ENCODE measurements at places on chromosomes 6 and 20.

DNA sequence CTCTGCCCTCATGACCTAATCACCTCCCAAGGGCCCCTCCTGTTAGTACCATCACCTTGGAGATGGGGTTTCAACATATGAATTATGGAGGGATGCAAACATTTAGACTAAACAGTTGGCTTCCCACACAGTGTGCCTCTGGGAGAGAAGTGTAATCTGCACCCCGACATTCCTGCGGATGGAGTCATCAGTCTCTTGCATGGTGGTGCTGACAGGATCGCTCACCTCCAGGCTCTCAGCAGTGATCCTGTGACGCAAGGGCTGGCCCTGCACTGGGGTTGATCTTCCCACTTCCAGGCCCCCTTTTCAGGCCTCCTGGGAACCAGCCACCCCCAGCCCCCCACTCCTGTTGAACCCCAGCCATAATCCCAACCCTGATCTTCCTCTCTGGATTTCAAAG, 16.0 kb upstream of the PI16 start:
- DNase-seq, result no peak
- H3K4me1 ChIP-seq, result no peaks in the 10 kb centered on the region
- H3K4me3 ChIP-seq, result no peak overlapping the region
- peaks cover 7% of the 10 kb centered on the region for H3K27me3 ChIP-seq

DNA sequence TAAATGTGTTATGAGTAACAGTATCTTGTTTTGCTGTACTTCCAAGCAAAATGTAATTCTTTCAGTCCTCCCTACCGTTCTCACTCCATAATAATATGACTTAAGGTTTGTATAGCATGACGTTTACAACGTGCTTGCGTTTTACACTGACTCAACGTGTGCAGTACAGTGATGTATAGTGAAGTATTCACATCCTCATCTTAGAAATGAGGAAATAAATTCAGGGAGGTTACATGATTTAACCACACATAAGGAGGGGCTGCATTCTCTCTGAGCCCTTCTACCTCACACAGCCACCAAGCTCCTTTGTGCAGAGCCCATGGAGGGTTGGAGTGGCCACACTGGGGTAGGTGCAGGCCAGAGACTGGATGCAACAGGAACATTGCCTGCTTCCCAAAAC, 164.5 kb downstream of the MTHFD1L start:
- H3K4me1 ChIP-seq, result peaks cover 3% of the 10 kb centered on the region
- DNase-seq, result no peak
- no peak overlapping the region for H3K27ac ChIP-seq

DNA sequence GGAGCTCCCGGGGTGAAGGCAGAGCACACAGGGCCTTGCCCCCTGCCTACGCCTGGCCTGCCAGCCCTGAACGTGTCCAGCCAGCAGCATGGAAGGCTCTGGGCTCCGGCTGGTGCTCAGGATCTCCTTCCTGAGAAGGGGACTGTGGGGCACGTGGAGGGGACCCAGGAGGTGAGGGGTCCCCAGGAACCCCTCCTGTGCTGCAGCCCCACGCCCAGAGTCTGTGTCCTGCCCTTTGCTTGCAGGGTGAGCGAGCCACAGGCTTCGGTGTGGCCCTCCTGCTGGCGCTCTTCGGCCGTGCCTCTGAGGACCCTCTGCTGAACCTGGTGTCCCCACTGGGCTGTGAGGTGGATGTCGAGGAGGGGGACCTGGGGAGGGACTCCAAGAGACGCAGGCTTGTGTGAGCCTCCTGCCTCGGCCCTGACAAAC, 22.3 kb downstream of the NPEPL1 start:
- H3K36me3 ChIP-seq, result no peaks in the 10 kb centered on the region
- DNase-seq, result peak; percentile 3
- H3K4me3 ChIP-seq, result no peak overlapping the region
- H3K4me1 ChIP-seq, result no peaks in the 10 kb centered on the region
- H3K27ac ChIP-seq, result no peak overlapping the region

GRCh38 chr20:50368386-50368785, 141.8 kb upstream of the PTPN1 start:
- no peak overlapping the region for H3K27ac ChIP-seq
- H3K4me1 ChIP-seq, result peaks cover 11% of the 10 kb centered on the region

GRCh38 chr6:42436825-42437224, 14.9 kb downstream of the TRERF1 start:
- H3K27me3 ChIP-seq, result no peaks in the 10 kb centered on the region
- H3K4me3 ChIP-seq, result no peak overlapping the region
- H3K36me3 ChIP-seq, result peaks cover 22% of the 10 kb centered on the region
- no peak overlapping the region for H3K27ac ChIP-seq
- DNase-seq, result no peak
- peaks cover 38% of the 10 kb centered on the region for H3K4me1 ChIP-seq

DNA sequence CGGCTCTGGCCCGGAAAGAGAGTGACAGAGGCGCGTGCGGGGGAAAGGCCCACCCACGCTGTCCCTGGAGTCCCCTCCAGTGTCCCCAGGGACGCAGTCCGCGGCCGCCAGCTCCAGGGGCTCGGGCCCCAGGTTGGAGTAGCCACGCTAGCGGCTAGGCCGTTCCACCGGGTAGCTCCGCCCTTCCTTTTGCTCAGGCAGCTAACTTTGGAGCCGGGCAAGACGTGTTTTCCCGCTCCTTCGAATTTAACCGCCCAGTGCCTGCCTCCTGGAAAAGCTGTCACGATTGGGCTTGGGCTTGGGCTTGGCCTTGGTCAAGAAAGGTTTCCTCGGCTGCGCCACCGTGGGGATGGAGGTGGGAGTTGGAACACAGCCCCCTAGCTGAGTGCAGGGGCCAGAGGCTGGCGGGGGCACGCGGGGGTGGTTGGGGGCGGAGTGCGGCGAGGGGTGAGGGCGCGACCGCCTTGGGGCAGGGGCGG, 4.7 kb downstream of the LINC00237 start:
- peaks cover 32% of the 10 kb centered on the region for H3K4me1 ChIP-seq
- peaks cover 72% of the 10 kb centered on the region for H3K27me3 ChIP-seq
- peak; percentile 25 for DNase-seq
- no peak overlapping the region for H3K27ac ChIP-seq

DNA sequence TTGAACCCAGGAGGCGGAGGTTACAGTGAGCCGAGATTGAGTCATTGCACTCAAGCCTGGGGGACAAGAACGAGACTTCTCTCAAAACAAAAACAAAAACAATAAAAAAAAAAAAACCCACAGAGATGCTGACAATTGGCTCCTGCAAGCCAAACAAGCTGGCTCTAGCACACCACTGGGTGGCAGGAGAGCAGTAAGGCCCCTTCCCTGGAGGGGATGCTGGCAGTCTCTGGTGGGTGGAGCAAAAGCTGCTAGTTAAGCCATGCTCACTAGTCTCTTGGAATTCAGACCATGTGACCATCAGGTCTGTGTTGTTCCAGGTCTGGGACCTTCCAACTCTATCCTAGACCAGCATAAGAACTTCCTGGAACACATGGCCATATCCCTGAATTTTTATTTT, 18.9 kb upstream of the DSN1 start:
- no peak overlapping the region for H3K27ac ChIP-seq
- H3K4me3 ChIP-seq, result no peak overlapping the region
- peak; percentile 23 for DNase-seq
- no peaks in the 10 kb centered on the region for H3K36me3 ChIP-seq

GRCh38 chr6:92159046-92159445, 1260.3 kb downstream of the EPHA7 start:
- no peak overlapping the region for H3K4me3 ChIP-seq
- H3K27ac ChIP-seq, result no peak overlapping the region
- no peaks in the 10 kb centered on the region for H3K36me3 ChIP-seq
- H3K27me3 ChIP-seq, result no peaks in the 10 kb centered on the region
- DNase-seq, result no peak
- no peaks in the 10 kb centered on the region for H3K4me1 ChIP-seq

DNA sequence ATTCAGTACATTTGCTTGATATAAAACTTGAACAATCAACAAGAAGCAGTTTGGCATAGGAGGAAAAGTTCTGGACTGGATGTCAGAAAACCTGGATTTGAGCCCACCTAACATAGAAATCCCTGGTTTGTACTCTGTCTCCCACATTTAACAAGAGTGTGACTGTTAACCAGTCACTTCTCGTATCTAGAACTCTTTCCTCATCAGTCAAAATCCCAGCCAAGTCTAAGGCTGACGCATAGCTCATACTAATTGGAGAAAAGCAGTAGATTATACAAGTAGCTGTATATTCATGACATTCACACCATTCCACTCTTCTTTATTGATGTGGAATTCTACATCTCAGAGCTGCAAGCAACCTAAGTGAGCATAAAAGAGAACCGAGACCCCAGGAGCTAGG, 222.7 kb downstream of the PHACTR1 start:
- H3K27me3 ChIP-seq, result peaks cover 12% of the 10 kb centered on the region
- H3K36me3 ChIP-seq, result no peaks in the 10 kb centered on the region

DNA sequence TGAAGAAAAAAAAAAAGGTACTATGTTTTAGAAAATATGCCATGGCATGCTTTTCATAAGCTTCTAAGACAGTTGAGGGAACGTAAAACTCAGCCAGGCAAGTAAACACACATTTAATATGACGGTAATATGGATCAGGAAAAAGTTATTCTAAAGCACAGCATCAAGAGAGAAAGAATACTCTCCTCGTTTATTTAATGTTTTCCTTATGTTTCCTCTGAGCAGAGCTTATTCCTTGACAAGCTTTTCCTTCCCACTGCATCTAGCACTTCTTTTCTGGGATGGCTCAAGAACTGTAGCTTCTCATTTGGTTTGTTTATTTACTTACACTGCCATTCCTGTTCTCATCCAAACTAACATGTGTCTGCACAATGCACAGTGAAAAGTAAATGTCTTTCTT, 2.7 kb upstream of the RSPO3 start:
- no peak overlapping the region for H3K4me3 ChIP-seq
- no peak for DNase-seq
- H3K36me3 ChIP-seq, result no peaks in the 10 kb centered on the region
- H3K27me3 ChIP-seq, result peaks cover 39% of the 10 kb centered on the region
- H3K4me1 ChIP-seq, result peaks cover 15% of the 10 kb centered on the region

DNA sequence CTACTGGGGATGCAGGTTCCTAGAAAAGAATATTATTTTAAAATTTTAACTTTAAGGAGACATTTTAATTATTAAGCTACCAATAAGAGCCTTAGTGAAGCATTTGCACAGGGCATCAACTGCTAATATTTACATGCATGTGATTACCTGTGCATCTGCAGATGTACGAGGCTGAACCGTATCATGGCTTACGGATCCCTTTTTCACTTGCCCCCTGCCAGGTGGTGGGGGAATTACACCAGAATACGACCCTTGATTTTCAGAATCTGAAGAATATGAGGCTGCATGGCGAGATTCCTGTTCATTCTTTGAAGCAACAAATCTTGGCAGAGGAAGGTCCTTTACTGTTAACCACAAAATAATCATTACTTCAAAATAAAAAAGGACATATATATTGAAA, 42.7 kb downstream of the REPS1 start:
- DNase-seq, result no peak
- no peaks in the 10 kb centered on the region for H3K27me3 ChIP-seq
- peaks cover 48% of the 10 kb centered on the region for H3K4me1 ChIP-seq
- H3K4me3 ChIP-seq, result no peak overlapping the region
- H3K27ac ChIP-seq, result peak overlapping the region; percentile 49

- H3K4me3 ChIP-seq, result no peak overlapping the region
- H3K27ac ChIP-seq, result no peak overlapping the region
- peaks cover 11% of the 10 kb centered on the region for H3K4me1 ChIP-seq
- peaks cover 6% of the 10 kb centered on the region for H3K27me3 ChIP-seq
These were observed 172.1 kb downstream of the BMP7 start for GRCh38 chr20:57094252-57094891.

DNA sequence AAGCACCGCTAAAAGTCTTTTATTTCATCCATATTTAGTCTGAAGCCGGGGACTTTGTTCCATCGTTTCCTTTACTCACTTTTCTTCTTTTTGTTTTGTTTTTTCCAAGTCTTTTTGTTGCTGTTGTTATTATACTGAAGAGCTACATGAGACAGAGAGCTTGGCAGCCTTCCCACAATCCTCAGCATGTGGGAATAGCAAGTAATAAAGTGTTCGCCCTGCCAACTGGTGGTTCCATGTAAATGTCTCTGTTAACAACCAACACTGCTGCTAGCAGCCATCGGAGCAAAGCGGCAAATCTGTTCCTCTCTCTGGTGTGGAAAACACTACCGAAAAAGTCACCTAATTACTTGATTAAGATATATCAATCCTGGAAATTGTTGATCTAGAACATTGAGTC, 437.8 kb upstream of the ID4 start:
- H3K27ac ChIP-seq, result no peak overlapping the region
- no peaks in the 10 kb centered on the region for H3K27me3 ChIP-seq
- no peaks in the 10 kb centered on the region for H3K4me1 ChIP-seq
- peaks cover 1% of the 10 kb centered on the region for H3K36me3 ChIP-seq

- H3K27me3 ChIP-seq, result no peaks in the 10 kb centered on the region
- peaks cover 21% of the 10 kb centered on the region for H3K36me3 ChIP-seq
- no peak for DNase-seq
- peaks cover 69% of the 10 kb centered on the region for H3K4me1 ChIP-seq
- H3K27ac ChIP-seq, result peak overlapping the region; percentile 4
These were observed 13.8 kb downstream of the RANBP9 start for GRCh38 chr6:13697857-13698256.

DNA sequence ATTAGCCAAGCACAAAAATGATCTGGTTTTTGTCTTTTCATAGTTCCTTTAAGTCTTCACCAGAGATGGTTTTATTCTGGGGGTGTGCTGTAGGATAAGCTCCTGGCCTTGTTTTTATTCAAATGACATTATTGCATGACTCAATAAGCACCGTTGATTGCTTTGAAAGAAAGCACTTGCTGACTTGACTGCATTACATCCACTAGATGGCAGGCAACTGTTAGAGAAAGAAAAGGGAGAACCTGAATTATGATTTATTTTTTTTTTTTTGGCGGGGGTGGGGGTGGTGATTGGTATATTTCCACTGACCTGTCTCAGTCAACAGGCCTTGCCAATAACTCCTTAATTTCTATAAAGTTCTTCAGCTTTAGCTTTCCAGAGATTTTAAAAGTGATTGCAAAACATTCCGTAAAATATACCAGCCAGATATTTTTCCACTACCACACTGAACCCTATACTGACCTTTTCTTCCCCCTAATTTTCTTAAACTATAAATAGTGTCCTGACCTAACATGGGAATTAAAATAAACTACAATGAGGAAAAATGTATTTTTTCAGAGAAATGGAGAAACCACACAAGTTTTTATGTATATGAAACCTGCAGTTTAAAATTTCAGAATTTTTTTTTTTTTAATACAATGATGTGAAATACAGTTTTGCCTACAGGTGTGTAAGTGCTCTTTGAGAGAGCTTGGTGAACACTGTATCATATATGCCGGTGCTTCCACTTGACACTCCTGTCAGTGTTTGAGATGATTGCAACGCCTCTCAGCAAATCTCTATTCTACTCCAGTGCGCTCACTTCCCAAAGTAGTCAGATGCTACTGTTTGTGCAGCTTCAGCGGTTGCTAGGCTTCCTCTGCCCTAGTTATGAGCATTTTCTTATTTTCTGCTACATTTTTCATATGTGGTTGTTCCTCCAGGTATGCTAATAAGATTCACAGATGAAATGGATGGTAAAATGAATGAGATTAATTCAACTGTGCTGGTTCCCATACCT, 274.3 kb downstream of the CD109 start:
- H3K27me3 ChIP-seq, result peaks cover 1% of the 10 kb centered on the region
- no peak overlapping the region for H3K27ac ChIP-seq
- H3K4me1 ChIP-seq, result no peaks in the 10 kb centered on the region
- H3K36me3 ChIP-seq, result no peaks in the 10 kb centered on the region

GRCh38 chr6:153150752-153151440, 19.8 kb upstream of the RGS17 start:
- no peaks in the 10 kb centered on the region for H3K4me1 ChIP-seq
- no peak for DNase-seq
- no peaks in the 10 kb centered on the region for H3K27me3 ChIP-seq
- no peaks in the 10 kb centered on the region for H3K36me3 ChIP-seq
